ENCODE measurements at places on chromosomes 16 and 17.

DNA sequence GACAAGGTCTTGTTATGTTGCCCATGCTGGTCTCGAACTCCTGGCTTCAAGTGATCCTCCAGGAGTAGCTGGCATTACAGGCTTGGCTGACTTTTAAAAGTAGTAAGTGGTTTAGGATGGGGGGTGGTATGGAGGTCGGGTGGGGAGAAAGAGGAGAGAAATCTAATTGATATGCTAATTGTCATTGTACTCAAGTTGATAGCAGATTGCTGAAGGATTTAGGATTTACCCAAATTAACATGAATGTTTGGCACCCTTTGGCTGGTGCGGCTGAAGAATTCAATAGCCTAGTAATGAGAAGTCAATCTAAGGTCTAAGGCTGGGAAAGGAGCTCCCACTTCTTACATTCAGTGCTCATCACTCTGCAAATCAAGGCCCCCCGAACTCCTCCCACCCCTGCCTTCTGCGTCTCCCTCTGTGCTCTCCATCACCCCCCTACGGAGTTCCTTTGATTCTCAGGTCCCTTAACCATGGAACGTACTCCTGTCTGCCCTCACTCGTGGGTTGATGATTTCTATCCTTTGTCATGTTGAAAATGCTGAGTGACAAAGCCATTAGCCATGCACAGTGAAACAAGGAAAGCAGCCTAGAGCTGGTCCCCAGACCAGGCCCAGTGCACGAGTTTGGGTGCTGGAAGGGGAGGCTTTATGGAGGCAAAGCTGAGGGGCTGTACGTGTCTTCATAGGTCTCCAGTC lies 17.3 kb downstream of the CDH13 start:
- DNase-seq, result no peak

- no peak for DNase-seq
Observed at GRCh38 chr17:74394275-74394950, 27.1 kb downstream of the GPR142 start.

DNA sequence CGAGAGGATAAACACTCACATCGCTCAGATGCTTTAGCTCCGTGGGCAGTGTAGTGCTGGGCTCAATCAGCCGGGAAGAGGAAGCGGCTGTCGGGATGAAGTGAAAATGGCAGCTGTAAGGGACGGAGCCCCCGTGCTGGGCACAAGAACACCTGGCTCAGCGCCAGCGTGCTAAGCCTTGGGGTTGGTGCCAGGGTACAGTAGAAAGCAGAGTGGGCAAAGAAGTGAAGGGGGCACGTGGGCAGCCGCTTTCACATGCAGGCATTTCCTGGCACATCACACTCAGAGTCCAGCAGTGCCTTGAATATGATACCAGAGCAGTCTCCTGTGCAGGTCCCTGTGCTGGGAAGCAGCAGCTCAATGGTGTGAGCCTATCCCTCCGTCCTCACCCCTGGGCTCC lies 51.1 kb upstream of the FOXF1 start:
- DNase-seq, result no peak

DNA sequence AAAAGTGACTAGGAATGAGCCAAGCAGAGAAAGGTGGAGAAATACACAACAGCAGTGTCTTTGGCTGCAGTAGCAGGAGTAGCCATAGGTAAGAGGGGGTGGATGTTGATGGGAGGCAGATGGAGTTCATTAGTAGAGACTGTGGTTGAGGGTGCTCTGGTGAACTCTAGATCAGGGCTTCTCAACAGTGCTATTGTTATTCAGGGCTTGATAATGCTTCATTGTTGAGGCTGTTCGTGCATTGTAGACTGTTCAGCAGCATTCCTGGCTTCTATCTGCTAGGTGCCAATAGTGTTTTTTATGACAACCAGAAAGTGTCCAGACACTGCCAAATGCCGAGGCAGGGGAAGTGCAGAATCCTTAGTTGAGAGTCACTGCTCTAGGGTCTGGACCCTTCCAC lies 3.6 kb downstream of the ALKBH5 start:
- no peak for DNase-seq

GRCh38 chr17:78438694-78439325 lies 60.4 kb downstream of the PGS1 start:
- DNase-seq, result no peak

- no peak for DNase-seq
Observed at GRCh38 chr16:59748531-59748930, 1014.4 kb upstream of the GOT2 start.

- DNase-seq, result peak; percentile 47
Observed at GRCh38 chr17:10073941-10074340, 124.5 kb downstream of the GAS7 start.

- no peak for DNase-seq
Observed at GRCh38 chr16:84823484-84823883, 3.7 kb downstream of the CRISPLD2 start.

DNA sequence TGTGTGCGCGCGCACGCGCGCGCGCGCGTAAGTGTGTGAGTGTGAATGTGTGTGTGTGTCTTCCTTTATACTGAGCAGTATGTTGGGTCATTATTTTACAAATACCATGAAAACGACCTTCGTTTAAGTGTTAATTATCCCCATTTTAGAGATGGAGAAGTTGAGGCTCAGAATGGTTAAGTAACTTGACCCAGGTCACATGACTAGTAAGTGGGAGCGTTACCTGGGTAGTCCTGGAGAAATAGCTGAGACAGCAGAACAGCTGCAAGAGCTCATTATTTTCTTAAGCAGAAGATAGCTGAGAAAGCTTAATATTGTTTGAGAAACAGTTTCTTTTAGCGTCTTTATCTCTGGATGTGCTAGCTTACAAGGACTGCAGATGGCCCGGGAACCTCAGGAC lies 78.8 kb downstream of the IRX3 start:
- DNase-seq, result no peak

- DNase-seq, result peak; percentile 68
Observed at GRCh38 chr16:56252835-56253234, 61.5 kb downstream of the GNAO1 start.

- DNase-seq, result no peak
Observed at GRCh38 chr16:9154567-9155410, 63.3 kb downstream of the HAPSTR1 start.

DNA sequence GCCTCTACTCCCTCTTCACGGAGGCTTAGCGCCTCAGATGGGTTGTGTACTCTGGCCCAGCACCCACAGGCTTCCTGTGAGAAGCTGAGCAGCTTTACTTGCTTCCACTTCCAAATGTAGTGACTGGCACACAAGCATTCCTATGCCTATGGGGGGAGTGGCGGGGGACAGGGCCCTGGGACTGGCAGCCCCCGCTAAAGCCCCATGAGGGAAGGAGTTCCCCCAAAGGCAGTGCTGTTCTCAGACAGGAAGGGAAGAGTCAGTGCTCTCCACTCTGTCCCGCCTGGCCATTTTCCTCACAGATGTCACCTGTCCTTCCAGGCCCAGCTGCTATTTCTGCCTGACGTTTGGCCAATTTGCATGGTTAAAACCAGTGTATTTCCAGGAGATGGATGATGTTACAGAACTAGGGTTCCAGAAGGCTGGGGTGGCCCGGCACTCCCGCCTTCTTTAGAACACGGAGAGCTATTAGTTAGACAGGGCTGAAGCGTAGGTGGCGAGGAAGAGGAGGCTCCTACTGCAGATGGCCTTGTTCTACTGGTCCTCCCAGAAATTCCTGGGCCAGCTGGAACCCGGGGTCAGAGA lies 83.9 kb upstream of the FBXO47 start:
- no peak for DNase-seq

DNA sequence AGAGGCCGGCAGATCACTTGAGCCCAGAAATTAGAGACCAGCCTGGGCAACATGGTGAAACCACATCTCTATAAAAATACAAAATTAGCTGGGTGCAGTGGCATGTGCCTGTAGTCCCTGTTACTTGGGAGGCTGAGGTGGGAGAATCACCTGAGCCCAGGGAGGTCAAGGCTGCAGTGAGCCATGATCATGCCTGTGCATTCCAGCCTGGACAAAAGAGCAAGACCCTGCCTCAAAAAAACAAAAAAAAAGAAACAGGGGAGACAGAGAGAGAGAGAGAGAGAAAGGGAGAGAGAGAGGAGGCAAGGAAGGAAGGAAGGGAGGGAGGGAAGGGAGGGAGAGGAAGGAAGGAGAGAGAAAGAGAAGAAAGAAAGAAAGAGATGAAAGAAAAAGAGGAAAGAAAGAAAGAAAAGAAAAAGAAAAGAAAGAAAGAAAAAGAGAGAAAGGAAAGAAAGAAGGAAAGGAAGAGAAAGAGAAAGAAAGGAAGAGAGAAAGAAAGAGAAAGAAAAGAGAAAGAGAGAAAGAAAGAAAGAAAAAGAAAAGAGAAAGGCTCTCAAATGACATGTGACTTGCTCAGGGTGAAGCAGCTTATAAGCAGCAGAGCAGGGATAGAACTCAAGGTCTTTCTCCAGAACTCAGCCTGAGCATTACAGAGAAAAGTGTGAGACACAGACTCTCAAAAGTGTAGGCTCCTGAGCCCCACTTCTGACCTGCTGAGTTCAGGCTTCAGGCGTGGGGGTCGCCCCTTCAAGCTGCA lies 15.5 kb downstream of the CX3CL1 start:
- no peak for DNase-seq

DNA sequence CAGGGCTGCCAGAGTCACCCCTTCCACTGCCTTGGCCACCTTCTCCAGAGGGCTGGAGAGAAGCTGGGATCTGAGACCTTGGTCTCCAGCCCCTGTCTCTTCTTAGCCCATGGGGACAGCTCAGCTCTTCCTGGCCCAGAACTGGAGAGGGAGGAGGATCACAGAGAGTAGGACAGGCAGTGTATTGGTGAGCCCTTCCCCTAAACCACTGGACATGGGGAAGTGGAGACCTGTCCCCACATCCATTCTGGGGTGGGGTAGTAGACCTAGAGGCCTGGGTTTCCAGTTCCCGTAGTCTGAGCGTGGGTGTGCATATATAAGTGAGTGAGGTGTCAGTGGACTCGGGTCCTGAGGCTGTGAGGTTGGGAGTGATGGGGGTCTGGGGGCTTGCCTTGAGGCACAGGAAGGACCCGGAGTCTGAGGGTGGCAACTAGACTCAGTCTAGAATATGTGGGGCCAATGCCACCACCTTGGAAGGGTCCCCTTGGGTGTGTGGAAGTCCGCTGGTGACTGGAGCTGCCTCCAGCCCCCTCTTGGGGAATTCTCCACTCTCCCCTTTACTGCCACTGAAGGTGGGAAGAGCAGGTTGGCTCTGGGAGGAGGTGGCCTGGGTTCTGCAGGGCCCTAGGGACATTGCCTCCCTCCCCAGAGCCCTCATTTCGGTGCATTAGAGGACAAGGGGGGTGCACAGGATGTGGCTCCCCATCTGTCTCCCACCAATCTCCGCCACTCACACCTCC lies 19.9 kb downstream of the GJD3 start:
- no peak for DNase-seq

- no peak for DNase-seq
Observed at GRCh38 chr17:8709006-8709405, 35.6 kb downstream of the CCDC42 start.

DNA sequence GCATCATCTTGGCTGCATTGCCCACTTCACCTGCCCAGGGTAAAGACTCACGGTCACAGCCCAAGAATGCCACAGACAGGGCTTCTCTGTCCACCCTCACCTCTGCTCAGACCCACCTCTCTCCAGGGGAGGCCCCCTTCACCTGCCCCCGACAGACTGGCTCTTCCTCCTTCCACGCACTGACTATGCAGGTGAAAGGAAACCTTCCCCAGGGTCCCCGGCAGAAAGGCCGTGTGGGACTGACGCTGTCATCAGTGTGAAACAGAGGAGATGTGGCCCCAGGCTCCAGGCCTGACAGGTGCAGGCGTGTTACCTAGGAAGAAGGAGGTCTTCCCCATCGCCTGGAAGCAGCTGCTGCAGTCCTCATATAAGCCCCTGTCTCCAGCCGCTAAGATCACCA lies 9.3 kb upstream of the ROGDI start:
- no peak for DNase-seq

- DNase-seq, result peak; percentile 50
Observed at GRCh38 chr17:4987767-4988567, 492 bp upstream of the CAMTA2 start.

- DNase-seq, result peak; percentile 76
Observed at GRCh38 chr17:39573447-39574298, 34.0 kb downstream of the NEUROD2 start.

GRCh38 chr16:85611444-85612190 lies 1.5 kb upstream of the GSE1 start:
- DNase-seq, result peak; percentile 87

GRCh38 chr16:87526238-87526947 lies 33.6 kb upstream of the ZCCHC14 start:
- DNase-seq, result no peak

GRCh38 chr17:66643815-66644710 lies 190.9 kb upstream of the CACNG5 start:
- DNase-seq, result no peak

DNA sequence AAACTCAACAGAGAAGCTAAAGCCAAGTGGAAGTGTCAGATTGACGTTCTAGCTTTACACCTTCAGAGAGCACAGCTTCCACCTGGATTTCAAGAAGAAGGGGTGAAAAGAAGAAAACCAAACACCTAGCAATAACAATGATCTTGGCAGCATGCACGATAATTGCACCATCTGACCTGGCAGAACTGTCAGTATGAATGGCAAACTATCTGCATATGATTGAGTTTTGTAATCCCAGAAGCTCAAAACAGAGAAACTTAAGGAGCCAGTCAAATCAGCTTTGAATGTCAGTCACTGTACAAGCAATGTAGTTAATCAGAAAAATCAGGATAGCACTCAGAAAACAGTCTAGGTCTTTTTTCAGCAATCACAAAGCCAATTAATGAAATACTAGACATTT lies 427.1 kb downstream of the ZFHX3 start:
- no peak for DNase-seq

DNA sequence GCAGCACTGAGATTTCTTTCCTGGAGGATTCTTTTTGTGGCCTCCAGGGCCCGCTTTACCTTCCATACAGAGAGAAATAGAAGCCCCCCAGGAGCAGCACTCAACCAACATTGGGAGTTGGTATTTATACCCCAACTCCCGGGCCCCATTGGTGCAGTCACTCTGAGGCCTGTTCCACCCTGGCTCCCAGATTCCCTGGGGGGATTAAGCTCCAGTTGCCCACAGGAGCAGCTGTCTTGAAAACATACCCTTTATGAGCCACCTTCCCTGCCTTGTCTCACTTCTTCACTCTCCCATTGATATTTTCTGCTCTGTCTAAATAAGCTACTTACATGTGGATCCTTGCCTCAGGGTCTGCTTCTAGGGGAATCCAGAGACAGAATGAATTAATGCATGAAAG lies 167.8 kb downstream of the KATNIP start:
- DNase-seq, result no peak

GRCh38 chr17:78284146-78284545 lies 52.7 kb downstream of the TMEM235 start:
- no peak for DNase-seq

DNA sequence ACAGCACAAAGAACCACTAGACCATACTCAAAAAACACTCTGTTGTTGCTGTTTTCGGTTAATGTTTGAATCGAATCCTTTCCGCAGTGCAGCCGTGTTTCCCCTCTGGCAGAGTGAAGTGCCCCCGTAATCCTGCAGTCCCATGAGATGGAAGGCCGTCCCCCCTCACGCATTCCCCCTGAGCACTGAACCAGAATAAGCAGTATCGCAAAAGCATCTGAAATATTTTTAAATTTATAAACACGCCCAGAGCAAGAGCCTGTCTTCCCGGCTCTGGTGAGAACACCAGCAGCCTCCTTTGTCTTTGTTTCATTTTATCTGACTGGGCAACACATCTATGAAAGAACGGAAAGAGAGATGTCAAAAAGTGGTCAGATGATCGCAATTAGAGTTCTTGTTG lies 121.0 kb upstream of the ADAMTS18 start:
- no peak for DNase-seq
